ENCODE measurements at places on chromosomes 5 and 9. TPM values are rescaled to one million over a fixed set of nuclear protein-coding genes. Genes with fewer than 3 reads are reported as not detected.

Gene MLANA
- total RNA-seq, result not detected

Gene GDA
- total RNA-seq, result not detected

Gene BARHL1
- not detected for total RNA-seq

Gene SNX18
- total RNA-seq, result 53.9 TPM

Gene CMBL
- total RNA-seq, result 7.1 TPM

Gene UNC5A
- total RNA-seq, result 0.28 TPM

DNA sequence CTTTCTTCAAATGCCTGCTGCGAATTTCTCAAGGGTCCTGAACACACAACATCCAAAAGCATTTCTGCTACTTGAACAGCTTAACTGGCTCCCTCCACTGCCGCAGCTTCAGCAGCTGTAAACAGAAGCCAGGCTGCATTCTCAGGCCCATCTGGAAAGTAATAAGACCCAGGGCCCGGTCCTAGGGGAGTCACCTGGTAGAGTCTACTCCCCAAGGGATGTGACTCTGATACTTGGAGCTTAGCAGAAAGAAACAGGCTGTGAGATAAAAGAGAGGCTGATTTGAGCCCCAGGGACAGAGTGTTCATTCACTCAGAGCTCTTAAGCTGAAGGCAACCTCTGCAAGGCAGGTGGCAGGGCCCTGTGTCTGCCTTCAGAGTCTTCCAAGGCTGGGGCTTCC lies 356.8 kb downstream of the SPOCK1 start:
- no peak for DNase-seq

GRCh38 chr5:51544031-51544785 lies 161.0 kb downstream of the ISL1 start:
- DNase-seq, result no peak

GRCh38 chr5:58046371-58046770 lies 413.5 kb downstream of the PLK2 start:
- no peak for DNase-seq

GRCh38 chr5:83672646-83673045 lies 48.0 kb downstream of the HAPLN1 start:
- no peak for DNase-seq

DNA sequence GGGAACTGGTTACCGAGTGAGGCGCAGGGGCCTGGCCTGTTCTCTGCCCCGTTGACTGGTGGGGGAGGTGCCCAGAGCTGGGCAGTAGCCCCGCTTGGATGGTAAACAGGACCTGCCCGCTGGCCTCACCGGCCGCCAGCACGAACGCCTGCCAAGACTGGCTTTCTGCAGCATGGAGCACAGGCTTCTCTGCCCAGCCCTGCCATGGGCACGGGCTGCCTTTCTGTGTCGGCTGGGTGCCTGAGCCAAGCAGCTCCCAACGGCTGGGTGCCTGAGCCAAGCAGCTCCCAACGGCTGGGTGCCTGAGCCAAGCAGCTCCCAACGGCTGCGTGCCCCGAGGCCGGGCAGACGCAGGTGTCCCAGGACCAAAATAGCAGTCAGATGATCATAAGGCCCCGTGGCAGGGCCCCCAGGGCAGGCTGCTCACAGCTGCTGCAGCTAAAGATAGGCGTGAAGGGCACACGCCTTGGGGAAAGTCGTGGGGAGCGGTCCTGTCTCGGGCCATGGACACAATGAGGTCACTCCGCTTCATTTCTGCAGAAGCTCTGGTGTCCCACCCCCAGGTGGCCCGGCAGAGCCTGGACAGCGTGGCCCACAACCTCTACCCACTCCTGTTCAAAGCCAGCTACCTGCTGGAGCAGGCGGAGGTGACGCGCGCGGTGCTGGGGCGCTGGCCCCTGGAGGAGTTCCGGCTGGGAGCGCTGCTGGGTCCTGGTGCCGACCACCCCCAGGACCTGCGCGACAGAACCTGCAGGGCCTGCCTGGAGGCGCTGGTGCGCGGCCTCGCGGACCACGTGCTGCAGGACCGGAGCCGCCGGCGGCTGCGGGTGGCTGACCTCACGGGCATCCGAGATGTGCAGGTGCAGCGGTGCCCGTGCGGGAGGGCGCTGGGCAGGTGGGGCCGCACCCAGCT lies at the start of gene LRRC14B:
TSS of gene LRRC14B (plus strand) at position 460 of the 913 bp plus-strand sequence. CDS start at position 504, 44 bp downstream.
- DNase-seq, result no peak

- DNase-seq, result no peak
Observed at GRCh38 chr9:97705354-97705950, 8.3 kb upstream of the XPA start.

DNA sequence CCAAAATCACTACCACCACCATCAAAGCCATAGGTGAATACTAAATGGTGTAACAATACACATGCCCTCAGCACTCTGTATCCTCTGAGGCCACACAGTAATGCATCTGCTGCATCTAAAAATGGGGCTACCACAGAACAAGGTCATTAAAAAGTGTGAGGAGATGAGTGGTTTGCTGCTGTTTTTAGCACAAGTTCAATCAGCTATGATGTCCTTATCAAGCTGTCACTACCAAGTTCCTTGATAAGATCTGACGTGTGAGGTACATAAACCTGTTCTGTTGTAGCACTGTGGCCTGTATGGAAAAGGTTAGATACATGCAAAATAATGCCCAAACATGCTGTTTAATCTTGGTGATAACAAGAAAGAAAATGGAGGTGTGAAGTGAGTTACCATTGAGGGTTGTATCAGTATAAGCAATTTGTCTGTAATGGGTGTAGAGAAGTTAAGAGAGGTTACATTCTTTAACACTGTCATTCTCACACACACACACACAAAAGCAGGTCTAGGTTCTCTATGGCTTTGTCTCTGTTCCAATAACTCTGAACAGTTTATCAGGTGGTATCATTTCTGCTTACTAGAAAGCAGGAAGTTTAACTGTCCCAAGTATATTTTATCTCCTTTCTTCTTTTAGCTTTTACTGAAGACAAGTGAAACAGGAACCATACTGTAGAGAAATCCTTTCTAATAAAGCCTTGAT lies 252.9 kb downstream of the CWC27 start:
- no peak for DNase-seq

GRCh38 chr9:121478816-121479676 lies 20.6 kb downstream of the GGTA1 start:
- no peak for DNase-seq

DNA sequence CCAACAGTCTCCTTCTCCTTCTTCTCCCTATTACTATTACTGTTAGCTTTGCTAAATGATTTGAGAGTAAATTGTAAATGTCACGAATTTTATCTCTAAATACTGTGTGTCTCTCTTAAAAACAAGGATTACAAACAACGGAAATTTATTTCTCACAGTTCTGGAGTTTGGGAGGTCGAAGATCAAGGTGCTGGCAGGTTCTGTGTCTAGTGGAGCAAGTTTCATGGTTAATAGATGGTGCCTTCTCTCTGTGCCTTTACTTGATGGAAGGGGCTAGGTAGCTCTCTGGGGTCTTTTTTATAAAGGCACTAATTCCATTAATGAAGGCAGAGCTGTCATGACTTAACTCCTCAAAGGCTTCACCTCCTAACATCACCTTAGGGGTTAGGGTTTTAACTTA lies 237.9 kb downstream of the MAN2A1 start:
- DNase-seq, result no peak

DNA sequence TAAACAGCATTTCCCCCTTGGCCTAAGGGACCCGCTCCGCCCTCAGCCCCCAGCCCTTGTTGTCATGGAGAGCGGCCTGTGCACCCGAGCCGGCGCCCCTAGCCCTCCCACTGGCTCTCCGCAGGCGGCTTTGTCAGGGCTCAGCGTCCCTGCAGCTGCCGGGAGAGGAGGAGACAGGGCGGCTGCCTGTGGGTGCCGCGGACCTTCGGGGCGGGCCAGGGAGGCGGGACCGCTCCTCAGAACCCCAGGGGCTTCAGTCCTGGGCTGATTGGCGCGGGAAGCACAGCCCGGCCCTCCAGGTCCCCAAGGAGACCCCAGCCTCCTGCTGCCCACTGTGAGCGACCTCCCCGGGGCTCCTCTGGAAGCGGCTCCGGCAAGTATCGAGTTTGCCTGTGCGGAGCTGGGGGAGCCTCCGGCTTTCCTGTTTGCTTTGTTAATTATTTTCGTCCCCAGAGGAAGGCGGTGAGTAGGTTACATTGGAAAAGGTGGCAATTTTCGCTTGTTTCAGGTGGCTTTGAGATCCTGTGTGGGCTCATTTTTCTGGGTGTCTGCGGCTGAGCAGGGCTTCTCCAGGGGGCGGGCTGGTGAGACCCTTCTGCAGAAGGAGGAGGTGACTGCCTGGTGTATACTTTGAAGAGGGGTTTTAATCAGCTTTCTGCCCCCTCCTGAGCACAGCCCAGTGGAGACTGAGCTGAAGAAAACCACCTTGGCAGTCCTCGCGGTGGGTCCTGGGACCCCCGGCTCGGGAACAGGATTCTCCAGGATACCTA lies at the start of gene FGD3:
TSS of gene FGD3 (plus strand) at position 256 of the 770 bp plus-strand sequence. CDS start 28,734 bp downstream, outside the sequence.
- DNase-seq, result no peak

DNA sequence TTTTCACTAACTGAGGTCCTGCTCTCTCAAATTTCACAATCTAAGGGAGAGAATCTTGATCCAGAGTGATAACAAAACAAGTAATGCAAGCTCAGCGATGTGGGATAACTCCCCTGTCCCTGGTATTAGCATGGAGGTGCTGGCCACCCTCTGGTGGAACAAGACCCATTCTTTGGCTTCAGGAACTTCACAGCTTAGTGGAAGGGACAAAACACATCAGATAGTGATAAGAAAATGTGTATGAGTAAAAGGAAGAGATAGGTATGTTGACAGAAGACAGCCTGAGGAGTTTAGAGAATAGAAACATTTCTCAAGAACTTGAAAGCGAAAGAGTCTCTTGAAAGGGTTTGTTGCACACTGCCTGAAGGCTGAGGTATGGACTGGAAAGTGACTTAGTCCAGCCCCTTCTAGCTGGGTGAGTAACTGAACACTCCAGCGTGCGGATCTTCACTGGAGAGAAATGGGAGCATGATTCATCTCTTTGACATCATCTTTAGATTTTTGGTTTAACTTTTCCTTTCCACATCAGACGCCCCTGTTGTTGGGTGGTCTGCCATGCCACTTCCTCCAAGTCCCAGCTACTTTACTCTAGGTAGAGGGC lies 25.4 kb upstream of the ZSWIM6 start:
- no peak for DNase-seq

GRCh38 chr5:143373076-143373475 lies 30.4 kb downstream of the NR3C1 start:
- DNase-seq, result no peak

DNA sequence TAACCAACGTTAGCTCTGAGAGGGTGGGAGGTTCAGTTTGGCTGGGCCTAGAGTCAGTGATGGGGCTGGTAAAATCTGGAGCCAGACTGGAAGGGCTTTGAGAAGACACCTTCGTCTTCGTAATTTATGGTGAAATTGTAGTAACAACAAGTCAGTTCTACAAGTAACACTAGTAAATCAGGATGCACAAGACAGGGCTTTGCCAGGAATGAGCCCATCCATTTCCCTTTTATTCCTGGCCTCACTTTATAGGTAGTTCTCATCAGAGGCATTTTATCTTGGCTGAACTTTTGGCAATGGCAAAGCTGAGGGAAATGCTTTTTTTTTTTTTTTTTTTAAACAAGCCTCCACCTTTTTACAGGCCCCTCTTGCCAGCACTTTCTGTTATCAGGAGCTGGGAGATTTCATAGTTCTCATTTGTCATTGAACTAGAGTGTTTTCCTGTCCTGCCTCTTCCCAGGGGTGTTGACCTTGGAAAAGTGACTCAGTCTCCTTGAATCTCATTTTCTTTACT lies 110.5 kb upstream of the KLF4 start:
- DNase-seq, result no peak

DNA sequence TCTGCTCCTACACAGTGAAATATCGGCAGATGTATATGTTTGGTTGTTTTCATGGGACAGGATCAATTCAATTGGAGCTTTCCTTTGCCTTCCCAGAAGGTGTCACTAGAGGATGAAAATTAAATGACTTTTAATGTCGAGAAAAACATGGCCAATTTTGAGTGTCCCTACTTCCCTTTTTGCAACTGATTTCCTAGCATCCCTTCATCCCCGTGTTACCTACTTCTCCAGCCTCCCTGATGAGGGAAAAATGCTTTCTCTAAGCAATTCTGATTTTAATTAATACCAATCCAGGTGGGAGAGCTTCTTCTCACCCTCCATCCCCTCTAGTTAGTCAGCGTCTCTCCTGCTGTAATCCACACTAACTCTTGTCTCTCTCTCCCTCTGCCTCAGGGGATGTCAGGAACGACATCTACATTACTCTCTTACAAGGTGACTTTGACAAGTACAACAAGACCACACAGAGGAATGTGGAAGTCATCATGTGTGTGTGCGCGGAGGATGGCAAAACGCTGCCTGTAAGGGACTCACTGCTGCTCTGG lies 64.9 kb downstream of the DOCK2 start:
- DNase-seq, result no peak

DNA sequence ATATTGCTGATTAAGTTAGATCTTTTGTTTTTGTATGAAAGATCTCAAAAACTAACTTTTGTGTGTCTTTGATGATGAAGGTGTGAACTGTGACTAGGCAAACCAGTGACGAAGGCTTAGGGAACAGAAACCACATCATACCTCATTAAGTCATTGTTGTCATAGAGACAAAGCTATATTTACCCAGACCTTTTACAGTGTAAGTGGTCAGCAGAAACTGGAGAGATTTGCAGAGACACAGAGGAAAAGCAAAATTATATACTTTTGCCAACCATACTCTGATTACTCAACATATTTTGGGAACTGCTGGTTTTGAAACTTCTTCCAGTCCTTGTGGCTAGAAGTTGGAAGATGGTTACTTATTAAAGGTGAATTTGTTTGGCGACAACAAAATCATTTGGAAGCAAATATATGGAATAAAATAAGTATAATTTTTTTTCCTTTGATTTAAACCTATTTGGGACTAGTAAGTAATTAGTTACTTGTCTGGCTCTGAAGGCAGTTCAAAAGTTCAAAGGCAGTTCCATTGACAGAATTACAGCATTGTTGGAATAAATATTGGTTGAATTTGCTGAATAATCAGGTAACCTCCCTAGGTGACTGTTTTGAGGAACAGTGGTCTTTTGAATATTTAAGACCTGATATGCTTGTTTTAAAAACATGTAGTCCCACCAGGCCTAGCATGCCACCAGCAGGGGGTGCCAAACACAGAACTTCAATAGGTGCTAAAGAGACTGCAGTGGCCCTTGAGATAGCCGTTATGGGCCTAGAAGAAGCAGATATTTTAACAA lies 103.8 kb downstream of the RPS23 start:
- peak; percentile 29 for DNase-seq

GRCh38 chr5:87129046-87129445 lies 138.6 kb upstream of the RASA1 start:
- DNase-seq, result no peak

DNA sequence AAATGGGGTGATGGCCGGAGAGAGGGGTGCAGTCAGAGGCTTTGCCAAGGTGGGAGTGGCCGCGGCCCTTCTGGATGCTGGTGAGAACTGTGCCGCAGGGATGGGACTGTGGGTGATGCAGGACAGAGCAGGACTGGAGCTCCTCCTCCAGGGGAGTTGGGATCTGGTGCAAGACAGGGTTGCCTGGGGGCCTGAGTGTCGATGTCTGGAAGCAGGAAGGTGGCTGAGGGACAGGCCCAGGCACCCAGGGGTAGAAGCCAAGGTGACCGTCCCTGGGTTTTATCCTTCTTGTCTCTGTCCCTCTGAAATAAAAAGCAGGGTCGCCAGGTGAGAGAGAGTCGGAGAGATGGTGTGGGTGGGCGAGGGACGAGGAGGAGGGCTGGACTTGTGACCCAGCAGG lies 89.1 kb upstream of the IER5L start:
- no peak for DNase-seq
